ENCODE measurements at places on chromosomes 5 and 9.

DNA sequence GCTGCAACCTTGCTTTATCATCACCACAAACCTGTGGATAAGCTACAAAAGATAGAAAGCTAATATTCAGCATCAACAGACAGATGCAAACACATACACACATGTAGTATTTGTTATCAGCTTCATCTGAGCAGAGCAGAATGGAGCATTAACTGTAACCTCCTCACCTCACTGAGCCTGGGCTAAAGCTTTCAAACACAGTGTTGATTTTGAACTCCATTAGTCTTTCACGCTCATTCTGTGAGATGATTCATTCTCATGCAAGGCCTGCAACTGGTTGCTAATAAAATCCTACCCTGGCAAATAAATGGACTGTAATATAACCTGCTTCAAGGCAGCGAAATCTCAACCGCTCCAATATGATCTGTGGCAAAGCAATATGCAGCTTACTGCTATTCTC is 1360.6 kb upstream of the ACO1 start:
- no peak for DNase-seq

- DNase-seq, result no peak
Measured at GRCh38 chr5:137733006-137733405, 2.9 kb downstream of the KLHL3 start.

DNA sequence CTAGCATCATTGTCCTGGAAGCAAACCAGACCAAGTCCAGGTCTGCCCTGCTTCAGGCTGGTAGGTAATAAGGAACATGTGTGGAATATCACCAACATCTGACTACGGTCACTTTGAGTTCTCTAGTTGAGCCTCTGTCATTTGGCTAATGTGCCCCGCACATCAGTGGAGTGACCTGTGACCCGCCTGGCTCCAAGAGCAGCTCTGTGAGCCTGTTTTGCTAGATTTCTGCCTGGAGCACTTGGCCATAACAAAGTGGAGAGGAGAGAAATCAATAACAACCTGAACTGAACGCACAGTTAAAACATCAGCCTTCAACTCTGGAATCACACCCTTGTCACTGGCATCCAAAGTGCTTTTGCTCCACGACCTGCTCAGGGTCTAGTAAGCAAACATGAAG is 115.7 kb downstream of the PPP2R2B start:
- DNase-seq, result no peak

DNA sequence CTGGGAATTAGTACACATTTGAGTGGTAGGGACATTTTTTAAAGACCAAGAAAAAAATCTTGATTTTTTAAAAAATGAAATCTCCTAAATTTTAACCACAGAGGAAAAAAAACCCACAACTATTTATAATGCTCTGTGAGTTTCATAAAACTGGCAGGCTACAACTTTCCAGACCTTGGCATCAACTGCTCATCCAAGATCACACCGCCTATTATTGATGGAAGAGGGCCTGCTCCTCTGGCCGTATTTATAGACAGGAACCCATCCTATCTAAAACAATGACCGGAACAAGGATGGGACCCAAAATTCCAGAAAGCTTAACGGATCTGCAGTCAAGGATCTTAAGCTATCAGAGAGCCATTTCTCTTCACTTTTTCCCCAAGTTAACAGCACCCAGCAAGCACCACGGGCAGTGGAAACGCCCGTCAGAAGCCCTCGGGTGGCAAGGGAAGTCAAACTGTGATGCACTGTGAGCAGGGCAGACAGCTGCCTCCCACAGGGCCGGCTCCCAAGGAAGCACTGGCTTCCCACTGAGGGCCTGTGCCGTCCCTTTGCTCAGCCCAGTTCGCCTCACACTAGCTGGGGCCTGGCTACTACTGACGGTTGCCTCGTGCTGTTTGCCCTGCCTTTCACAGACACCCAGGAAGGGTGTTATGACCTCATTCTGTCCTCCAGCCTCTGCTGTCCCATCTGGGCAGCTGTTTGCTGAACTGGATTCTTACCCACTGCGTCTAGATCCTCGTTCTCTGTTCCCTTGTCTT is 62.8 kb downstream of the CDC14B start:
- no peak for DNase-seq

- no peak for DNase-seq
Measured at GRCh38 chr5:27652505-27652904, 614.1 kb upstream of the CDH9 start.

DNA sequence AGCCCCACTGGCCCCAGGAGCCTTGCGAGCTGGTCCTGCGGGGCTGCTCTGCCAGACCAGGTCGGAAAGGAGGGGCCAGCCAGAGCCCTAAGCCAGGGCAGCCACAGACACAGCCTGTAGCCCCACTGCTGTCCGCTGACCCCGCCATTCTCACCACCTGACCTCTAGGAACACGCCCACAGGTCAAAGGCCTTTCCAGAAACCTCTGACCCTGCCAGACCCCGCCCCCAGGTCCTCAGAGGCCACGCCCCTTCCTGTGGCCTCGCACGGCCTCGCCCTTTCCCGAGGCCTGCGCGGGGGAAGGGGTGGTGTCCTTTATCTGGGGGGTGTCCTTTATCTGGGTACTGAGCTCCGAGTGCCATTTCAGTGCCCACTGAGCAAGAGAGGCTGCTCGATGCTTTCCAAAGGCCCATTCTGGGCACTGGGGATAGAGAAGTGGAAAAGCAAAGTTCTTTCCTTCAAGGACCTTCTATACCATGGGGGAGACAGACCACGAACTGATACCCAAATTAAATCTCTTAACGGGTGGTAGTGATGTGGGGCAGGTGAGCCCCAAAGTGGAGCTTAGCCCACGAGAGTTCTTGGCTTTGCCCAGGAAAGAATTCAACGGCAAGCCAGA is 46.5 kb downstream of the P4HA2 start:
- DNase-seq, result no peak

GRCh38 chr5:10275991-10276390 is 25.9 kb downstream of the CCT5 start:
- no peak for DNase-seq

- DNase-seq, result no peak
Measured at GRCh38 chr5:120628156-120628555, 164.1 kb downstream of the PRR16 start.

DNA sequence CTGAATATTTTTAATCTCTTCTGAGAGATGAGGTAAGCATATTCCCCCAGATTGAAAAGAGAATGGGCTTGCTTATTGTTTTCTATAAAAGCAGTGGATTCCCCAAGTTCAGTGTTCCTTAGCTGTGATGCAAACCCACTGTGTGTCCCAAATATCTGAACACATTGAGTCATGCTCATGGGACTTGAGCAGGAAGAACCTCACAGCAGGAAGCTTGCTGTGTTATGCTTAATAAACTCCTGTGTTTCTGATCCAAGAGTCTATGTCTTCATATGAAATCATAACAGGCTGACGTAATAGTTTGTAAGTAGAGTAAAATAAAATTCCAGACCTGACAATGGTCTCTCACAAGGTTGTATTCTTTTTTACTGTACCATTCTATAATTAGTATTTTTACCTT is 24.8 kb upstream of the LOX start:
- no peak for DNase-seq

- no peak for DNase-seq
Measured at GRCh38 chr9:94734054-94734754, 7.7 kb downstream of the AOPEP start.

DNA sequence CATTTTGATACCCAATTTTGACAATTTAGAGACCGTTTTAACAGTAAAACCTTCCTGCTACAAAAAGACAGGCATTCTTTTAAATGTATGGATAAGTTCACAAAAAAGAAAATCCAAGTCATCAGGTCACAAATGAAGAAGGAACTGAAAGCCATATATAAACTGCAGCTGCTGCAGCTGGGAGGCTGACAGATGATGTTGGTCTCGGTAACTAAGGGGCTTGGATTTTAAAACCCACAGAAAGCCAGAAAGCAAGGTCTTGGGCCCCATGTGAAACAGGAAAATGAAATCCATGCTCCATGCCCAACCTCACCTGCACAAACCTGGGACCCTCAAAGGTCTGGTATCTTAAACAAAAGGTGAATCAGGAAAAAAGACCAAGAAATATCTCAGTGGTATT is 15.7 kb upstream of the C5orf34 start:
- no peak for DNase-seq

- no peak for DNase-seq
Measured at GRCh38 chr5:112390327-112390726, 28.8 kb downstream of the EPB41L4A start.

DNA sequence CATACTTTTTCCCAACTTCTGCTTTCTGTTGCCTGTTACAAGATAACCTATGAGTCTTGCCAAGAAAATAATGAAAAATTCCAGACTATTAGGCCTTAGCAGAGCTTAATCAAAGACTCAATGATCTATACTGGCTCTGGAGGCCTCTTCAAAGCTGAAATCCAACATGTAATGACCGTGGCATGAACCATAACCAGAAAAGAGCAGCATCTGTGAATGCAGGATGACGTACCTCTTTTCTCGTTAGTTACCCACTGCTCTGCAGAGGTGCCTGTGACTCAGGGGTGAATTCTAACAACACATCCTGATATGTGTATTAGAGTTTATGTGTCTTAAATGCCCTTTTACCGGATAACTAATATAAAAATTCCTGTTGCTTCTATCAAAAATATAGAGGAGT is 645.4 kb downstream of the PRELID2 start:
- DNase-seq, result no peak

DNA sequence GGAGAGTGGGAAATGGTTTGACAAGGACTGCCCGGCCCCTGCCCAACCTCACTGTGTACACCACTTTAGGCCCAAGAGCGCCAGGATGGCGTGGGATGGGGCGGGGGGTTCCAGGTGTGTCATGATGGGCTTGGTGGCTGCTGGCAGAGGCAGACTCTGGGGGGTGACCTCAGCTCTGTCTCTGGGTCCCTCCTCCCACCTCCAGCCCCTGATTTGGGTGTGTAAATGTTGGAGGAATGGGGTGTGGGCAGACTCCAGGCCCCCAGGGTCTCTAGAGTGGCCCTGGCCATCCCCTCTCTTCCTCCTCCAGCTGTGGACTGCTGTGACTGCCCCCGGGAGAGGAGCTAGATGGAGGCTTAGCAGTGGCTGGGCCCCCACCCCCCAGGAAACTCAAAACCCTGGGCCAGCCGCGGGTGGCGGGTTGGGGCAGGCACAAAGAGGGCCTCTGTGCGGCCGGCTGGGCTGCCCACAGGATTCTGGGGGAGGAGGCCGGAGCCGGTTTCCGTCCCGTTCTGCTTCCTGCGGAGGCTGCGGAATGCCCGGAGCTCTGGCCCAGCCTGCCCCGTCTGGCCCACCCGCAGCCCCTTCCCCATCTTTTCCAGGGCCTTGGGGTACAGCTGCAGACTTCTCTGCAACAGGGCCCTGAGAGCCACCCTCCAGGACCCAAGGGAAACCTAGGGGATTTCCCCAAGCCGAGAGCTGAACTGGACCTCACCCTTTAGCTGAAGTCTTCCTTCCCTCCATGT is 23.1 kb downstream of the CXXC5 start:
- DNase-seq, result no peak

DNA sequence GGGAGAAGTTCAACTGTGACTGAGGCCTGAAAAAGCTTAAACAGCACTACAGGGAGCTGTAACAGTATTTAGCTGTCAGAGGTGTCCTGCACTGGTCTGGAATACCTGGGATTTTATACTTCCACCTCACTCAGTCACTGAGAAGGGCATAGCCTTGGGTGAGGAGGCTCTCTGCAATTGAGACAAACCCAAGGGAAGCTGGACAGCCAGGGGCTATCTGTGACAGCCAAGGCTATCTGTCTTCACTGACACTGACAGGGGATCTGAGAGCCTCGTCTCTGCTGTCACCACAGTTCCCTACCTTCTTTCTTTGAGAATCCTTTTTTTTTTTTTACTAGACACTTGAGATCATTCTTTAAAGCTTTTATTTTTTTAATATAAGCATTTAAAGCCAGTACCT is 356.2 kb upstream of the CD180 start:
- no peak for DNase-seq

DNA sequence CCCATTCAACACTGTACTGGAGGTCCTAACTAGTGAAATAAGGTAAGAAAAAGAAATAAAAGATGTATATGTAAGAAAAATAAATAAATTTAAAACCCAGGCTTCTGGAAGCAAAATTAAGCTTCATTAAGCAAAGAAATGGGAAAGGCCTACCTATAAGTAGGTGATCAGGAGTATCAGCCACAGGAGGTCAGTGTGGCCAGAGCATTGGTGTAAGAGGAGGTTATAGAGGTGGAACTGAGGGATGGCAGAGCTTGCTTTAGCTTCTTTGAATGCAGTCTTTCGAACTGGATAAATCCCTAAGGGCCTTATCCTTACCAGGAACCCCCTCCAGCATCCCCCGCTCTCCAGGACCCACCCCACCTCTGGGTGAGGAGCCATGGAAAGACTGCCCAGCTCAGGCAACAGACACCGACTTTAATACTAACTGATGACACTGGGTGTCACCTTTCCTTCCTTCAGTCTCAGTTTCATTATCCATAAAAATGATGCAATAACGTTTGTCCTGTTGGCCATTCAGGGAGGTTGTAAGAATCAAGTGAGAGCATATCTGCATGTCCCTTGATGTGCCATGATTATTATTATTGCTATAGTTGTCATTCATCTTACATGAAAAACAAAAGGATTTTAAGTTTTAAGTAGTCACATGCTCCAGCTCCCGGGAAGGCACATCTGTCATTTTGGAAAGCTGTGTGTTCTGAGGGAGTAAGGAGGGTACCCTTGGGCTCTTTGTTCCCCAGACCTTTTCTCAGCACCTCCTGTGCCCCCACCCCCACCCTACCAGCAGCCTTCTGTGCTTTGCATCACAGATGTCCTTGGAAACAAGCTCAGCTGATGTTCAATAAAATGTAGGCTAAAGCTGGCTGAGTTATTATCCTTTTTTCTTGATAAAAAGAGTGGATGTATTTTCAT is 50.8 kb upstream of the CTNNA1 start:
- no peak for DNase-seq

DNA sequence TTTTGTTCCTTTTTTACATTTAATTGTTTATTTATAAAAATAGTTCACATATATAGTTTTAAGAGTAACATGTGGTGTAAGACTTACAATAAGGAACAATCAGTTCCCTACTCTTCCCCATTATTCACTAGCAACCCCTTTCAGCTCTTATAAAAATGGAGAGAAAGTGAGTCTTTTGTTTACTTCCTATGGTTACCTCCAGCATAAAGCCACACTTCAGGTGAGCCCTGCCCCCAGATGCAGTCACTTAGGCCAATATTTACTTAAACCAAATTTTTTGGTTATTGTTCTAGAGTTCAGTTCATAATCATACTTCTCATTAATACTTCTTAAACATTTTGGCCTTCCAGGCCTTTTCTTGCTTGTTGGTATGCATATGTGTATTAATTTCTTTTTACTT is 33.7 kb downstream of the UBE2R2 start:
- DNase-seq, result no peak

- no peak for DNase-seq
Measured at GRCh38 chr5:64147849-64148441, 17.7 kb upstream of the RNF180 start.

- DNase-seq, result no peak
Measured at GRCh38 chr5:20032896-20033295, 44.9 kb upstream of the CDH18 start.

GRCh38 chr9:7921545-7922197 is 122.1 kb upstream of the DMAC1 start:
- no peak for DNase-seq

Measured in activated T-cell treated with anti-CD3 and anti-CD28 coated beads, Interleukin-2, amount 50 U/mL, for 1 hour (primary cell).